ENCODE measurements at places on chromosomes 4 and X.
A peak's percentile ranks its signal among the peaks of the same experiment; 100 is the strongest.

DNA sequence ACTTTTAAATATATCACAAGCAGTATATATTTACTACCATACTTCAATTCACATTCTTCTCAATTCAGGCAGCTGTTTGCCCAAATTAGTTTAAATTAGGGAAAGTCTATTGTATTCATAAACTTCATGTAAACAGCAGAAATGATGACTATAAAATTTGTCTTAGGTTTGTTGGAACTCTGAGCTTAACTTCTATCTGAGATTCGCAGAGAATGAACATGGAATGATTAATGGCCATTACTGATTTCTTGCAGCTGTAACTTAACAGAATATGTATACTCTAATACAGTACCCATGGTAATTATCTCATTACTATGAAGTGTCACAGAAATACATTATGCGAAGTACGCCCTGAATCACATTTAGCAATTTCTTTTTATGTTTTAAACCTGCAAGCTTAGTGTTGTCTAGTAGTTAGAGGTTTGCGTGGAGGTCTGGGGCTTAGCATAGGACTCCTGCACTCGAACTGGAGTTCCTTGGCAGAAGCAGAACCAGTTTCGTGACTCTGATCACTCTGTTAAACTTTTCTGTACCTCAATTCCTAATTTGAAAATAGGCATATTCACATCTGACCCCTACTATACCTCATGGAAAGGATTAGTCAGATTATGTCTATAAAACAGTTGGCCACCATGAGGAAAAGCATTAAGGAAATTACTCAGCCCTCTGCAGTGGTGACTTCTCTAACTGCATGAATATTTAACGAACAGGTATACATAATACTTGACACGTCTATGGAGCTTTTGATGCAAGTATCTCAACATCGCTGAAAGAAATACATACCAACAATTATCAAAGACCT, 243.2 kb downstream of the MGST2 start:
- no peak for DNase-seq

DNA sequence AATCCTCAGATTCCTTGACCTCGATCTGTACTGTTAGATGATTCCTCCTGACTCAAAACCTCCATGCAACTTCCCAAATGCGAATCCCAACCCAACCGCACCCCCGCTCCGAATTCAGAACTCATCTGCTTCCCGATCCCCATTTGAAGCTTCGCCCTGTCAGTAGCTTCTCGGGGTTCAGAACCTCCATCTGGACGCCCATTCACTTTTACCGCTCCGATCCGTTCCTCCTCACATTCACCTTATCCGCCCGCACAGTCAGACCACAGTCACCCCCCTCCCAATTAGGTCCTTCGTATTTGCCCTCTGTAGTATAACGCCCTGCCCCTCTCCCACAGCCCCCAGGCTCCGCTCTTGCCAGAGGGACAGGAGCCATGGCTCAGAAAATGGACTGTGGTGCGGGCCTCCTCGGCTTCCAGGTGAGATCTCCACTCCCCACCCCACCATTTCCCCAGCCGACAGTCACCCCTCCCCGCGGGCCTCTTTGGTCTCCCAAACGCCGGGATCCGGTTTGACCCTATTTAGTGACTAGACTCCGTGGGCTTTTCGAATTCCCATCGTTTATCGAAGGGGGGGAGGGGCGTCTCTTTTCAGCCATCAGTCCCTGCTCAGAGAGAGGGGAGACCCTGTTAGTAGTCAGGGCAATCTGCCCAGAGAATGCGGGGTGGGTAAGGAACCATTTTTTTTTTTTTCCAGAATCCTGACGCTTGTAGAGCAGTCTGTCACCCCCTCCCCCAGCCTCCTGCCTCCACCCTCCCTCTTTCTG, 691 bp downstream of the MAGED1 start:
- peak; percentile 37 for DNase-seq

GRCh38 chrX:141924293-141924692, 20.6 kb downstream of the MAGEC1 start:
- DNase-seq = no peak

GRCh38 chrX:52261125-52261462, 76.4 kb downstream of the MAGED4 start:
- no peak for DNase-seq

- DNase-seq = no peak
Observed at GRCh38 chr4:174512745-174513144, 9.5 kb downstream of the HPGD start.

DNA sequence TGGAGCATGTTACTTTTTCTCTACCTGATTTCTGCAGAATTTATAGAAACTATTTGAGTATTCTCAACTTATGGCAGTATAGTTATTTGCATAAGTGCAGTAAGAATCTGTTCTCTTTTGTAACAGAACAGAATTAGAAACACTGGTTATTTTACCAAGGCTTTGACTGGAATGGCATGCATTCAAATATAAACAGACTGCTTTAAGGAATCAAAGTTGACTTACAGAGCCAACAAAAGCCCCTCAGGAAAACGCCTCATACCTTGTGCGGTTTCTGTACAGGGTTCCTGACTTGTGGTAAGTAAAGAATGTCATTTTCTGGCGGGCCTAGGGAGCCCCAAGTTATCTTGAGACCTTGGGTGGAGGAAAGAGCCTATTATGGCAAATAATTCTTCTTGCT, 97.1 kb downstream of the GPR143 start:
- DNase-seq = peak; percentile 76

- no peak for DNase-seq
Observed at GRCh38 chr4:117550085-117550484, 464.7 kb upstream of the TRAM1L1 start.

- no peak for DNase-seq
Observed at GRCh38 chr4:82747686-82748575, 50.7 kb downstream of the SCD5 start.

Measured in RPMI7951 (cell line).